ENCODE measurements at places on chromosomes 7 and 10.

DNA sequence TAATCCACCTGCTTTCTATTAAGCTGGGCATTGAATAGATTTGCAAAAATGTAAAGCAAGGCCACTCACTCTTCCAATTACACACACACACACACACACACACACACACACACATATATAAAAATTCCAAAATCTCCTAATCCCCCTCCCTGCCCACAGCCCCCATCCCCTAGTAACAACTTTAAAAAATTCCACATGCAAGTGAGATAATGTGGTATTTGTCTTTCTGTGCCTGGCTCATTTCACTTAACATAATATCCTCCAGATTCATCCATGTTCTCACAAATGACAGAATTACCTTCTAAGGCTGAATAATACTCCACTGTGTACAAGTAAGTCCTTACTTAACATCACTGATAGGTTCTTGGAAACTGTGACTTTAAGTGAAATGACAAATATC, 24.2 kb downstream of the SH2D4B start:
- no peak for DNase-seq
- no peak overlapping the region for H3K4me3 ChIP-seq
- no peak overlapping the region for H3K27ac ChIP-seq
- H3K4me1 ChIP-seq, result no peaks in the 10 kb centered on the region

DNA sequence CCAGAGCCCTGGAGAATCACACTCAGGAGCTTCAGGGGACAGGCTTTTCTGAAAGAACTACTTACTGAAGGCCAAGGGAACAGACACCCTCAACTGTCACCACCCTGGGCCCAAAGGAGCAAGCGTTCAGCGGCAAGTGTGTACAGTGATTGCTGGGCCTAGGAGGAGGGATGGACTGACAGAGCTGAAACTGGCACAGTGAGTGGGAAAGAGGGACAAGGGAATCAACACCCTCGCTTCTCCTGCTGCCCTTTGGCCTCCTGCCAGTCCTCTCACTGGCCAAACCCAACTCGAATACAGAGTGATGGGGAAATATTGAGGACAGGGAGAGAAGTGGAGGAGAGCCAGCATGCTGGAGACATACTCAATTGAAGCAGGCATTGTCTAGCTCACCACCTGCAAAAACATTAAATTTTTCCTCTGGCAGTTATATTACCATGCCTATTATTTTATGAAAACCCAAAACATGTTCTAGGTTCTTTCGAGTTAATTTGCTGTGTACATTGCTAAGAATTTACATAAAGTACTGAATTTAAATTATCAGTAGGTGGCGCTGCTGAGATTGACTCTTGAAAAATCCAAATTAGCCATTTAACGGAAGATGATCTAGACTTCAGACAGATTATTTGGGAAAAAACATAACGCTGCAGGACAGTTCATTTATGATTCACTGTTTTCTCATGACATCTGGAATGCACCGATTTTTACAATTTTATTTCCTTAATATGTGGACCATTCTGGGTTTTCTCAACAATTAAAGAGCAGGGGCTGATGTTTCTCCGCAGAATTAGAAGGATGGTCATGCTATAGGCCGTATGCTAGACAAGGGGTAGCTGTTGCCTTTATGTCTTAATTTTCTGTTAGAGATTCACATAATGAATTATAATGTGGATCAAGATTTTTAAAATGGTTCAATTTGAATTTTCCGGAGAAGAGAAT, 14.7 kb upstream of the TMEM236 start:
- H3K36me3 ChIP-seq, result no peaks in the 10 kb centered on the region
- H3K27me3 ChIP-seq, result no peaks in the 10 kb centered on the region
- no peaks in the 10 kb centered on the region for H3K4me1 ChIP-seq
- peak; percentile 55 for DNase-seq

DNA sequence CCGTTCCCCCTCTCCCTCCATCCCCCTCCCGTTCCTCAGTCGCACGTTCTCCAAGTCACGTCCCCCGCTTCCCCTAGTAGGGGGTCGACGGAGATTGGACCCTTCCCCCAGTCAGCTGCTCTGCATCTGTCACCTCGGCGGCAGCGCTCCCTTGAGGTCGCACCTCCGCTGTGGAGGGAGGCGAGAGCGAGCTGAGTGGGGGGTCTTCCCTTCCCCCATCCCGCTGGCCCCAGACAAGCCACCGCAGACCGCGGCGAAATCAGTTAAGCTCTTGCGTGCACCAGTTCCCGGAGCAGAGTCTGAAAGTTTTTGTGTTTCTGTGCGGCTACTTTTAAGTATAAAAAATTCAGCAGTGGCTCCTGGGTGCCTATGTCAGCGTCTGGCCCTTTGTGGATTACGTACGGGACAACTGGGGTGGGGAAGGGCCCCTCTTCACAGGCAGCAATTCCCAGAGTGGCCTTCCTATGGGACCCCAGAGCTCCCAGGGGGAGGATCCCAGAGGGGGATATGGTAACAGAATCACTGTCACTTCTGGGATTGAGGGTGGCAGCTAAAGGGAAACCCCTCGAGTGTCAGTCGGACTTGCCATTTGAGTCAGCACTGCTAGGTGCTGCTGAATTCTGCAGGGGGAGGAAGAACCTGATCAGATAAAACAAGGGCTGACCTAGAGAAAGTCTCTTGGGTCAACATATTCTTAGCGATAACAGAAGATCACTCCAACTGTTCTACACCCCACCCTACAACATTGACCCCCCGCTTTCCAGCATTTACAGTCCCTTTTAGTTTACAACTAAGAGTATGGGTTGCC, 12.5 kb upstream of the DDIT4 start:
- H3K27me3 ChIP-seq, result no peaks in the 10 kb centered on the region
- H3K4me1 ChIP-seq, result peaks cover 23% of the 10 kb centered on the region
- DNase-seq, result no peak
- H3K36me3 ChIP-seq, result no peaks in the 10 kb centered on the region

DNA sequence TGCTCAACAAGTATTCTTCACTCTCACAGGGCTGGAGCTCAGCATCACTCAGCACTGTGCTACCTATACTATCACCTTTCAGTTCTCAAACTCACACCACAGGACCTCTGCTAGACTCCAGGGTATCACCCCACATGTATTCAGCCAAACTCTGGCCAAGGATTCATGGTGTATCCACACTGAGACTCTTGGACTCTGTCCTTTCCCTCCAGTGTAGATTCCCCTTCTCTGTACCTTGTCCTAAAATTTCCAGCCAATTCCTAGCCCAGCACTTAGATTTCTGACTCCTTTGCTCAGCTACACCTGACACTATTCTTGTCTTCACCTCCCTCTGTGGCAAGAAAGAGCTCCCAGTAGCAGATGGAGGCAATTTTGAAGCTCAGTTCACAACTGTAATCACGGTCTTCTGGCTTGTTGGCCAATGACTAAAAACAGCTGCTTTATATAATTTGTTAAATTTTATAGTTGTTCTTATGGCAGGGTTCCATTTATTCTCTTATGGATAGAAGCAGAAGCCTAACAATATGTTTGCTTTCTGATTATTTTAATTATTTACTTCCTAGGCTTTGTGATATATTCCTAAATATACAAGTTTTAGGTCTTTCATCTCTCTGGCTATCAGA, 258.8 kb downstream of the THSD7A start:
- no peak overlapping the region for H3K27ac ChIP-seq
- H3K27me3 ChIP-seq, result no peaks in the 10 kb centered on the region
- DNase-seq, result no peak

GRCh38 chr10:3784510-3785250, at the start of gene KLF6:
TSS of gene KLF6 (minus strand) at chr10:3785209. CDS start at chr10:3785014, 195 bp downstream.
- H3K4me1 ChIP-seq, result peaks cover 21% of the 10 kb centered on the region
- H3K27ac ChIP-seq, result peak within 1 kb of the TSS; percentile 97
- H3K27me3 ChIP-seq, result no peaks in the 10 kb centered on the region
- peaks cover 30% of the 10 kb centered on the region for H3K36me3 ChIP-seq
- H3K4me3 ChIP-seq, result peak within 1 kb of the TSS; percentile 91

DNA sequence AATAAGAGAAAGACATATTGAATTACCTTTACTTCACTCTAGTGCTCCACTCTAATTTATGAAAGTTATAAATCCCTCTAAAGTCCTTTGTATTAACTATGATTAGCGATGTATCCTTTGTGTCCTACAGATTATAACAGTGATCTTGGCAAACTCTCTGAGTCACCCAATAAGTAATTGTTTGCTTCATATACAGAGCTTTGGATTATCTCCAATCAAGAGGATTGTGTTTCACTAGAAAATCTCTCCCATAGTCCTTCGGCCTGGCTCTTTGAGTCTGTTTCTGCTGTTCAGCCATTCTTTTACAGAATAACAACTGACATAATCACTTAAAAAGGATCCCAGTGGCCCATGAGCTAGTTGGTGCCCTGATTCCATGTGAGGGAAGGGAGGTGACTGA, 9.5 kb downstream of the LMOD2 start:
- H3K36me3 ChIP-seq, result no peaks in the 10 kb centered on the region
- peaks cover 2% of the 10 kb centered on the region for H3K27me3 ChIP-seq
- no peak overlapping the region for H3K27ac ChIP-seq
- H3K4me3 ChIP-seq, result no peak overlapping the region
- DNase-seq, result peak; percentile 16

DNA sequence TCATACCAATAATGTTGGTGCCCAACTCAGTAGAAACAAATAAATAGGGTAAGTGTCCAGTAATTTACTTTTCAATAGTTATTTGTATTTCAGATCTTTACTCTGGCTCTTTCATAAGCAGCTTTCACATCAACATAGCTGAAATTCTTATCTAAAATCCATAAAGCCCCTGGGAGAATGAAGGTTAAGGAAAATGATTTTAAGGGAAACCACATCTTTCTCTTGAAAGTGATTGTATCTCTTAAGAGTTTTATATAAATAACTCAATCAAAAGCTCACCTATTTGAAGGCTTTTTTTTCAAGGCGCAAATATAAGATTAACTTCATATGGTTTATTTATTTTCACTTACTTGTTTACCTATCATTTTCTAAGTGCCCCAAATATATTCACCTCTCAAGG, 324.4 kb downstream of the HGF start:
- H3K27me3 ChIP-seq, result no peaks in the 10 kb centered on the region
- no peaks in the 10 kb centered on the region for H3K4me1 ChIP-seq
- no peak for DNase-seq
- no peak overlapping the region for H3K27ac ChIP-seq

DNA sequence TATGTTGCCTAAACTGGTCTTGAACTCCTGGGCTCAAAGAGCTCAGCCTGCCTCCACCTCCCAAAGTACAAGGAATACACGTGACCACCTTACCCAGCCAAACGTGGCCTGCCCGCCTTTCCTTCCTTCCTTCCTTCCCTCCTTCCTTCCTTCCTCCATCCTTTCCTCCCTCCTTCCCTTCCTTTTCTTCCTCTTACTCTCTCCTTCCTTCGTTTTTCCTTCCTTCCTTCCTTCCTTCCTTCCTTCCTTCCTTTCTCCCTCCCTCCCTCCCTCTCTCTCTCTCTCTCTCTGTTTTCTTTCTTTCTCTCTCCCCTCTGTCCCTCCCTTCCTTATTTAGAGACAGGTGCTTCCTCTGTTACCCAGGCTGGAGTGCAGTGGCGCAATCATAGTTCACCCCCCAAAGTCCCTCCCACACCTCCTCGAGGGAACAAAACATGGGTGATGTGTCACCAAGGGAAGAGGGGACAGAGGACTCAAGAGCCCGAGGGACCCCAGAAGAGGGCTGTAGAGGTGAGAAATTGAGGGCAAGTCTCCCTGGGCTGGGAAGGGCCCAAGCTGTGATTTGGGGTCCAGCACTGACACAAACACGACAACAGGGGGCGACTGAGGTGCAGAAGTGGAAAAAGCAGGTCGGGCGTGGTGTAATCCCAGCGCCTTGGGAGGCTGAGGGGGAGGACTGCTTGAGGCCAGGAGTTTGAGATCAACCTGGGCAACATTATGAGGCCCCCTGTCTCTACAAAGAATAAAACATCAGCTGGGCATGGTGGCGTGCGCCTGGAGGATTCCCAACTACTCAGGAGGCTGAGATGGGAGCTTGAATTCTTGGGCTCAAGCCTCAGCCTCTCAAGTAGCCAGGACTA, 28.1 kb downstream of the EPHB4 start:
- H3K27me3 ChIP-seq, result no peaks in the 10 kb centered on the region
- no peak overlapping the region for H3K27ac ChIP-seq
- H3K4me3 ChIP-seq, result no peak overlapping the region
- peaks cover 20% of the 10 kb centered on the region for H3K4me1 ChIP-seq
- H3K36me3 ChIP-seq, result peaks cover 7% of the 10 kb centered on the region

- H3K36me3 ChIP-seq, result no peaks in the 10 kb centered on the region
- DNase-seq, result no peak
- no peaks in the 10 kb centered on the region for H3K27me3 ChIP-seq
- no peak overlapping the region for H3K4me3 ChIP-seq
Observed at GRCh38 chr7:152617056-152617455, 58.9 kb downstream of the XRCC2 start.

DNA sequence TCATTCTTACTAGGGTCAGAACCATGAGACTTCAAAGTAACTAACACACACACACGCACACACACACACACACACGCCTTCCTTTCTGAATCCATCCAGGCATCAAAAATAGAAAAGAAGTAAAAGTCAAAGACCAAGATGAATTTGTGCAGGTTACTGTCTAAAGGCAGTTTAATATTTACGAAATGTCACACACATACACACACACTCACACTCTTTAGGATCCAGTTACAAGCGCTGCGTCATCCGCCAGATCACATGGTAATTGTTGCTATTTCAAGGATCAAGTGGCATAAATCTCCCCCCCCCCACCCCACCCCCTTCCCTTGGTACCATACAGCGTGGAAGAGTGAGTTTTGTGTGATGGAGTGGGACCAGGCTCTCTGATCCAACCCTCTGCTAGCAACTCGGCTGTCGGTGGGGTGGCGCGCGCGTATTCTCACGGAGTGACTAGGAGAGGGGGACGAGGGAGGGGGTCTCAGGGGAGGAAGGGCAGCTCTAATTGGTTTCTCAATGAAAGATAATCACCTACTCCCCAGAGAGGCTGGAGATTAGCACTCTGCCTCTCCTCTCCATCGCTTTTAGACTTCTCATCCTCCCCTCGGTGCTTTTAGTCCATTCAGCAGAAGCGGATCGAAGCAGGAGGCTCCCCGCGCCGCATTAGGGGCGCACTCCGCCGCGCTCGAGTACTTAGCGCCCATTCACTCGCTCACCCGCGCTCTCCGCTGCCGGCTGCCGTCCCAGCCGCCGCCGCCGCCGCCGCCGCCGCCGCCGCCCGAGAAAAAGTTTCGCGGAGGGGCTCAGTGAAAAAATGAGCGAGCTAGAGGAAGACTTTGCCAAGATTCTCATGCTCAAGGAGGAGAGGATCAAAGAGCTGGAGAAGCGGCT, 83.5 kb upstream of the PRKG1 start:
- H3K36me3 ChIP-seq, result no peaks in the 10 kb centered on the region
- peak; percentile 95 for DNase-seq
- peaks cover 2% of the 10 kb centered on the region for H3K4me1 ChIP-seq
- H3K27me3 ChIP-seq, result no peaks in the 10 kb centered on the region

Data from IMR-90 (cell line).